ENCODE measurements at places on chromosomes 11 and 22. TPM values are rescaled to one million over a fixed set of nuclear protein-coding genes. Genes with fewer than 3 reads are reported as not detected.

GRCh38 chr11:47104261-47104950 lies 72.3 kb downstream of the ARFGAP2 start:
- peak; percentile 40 for DNase-seq

DNA sequence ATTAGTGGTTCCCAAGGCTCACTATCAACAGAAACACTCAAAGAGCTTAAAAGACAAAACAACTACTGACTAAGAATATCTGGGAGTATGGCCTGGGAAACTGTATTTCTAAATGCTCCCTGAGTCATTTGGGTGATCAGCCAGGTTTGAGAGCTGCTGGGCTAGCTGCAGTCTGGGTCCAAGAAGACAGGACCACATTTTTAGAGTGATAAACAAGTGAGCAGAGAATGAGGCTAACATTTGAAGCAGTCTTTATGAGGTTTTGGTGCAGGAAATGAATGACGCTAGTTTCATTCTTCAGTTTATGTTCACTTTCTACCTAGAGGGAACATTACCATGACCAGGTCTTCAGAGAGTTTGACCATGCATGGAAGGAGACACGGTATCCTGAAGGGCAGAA lies 97.7 kb downstream of the TEAD1 start:
- DNase-seq, result peak; percentile 76

DNA sequence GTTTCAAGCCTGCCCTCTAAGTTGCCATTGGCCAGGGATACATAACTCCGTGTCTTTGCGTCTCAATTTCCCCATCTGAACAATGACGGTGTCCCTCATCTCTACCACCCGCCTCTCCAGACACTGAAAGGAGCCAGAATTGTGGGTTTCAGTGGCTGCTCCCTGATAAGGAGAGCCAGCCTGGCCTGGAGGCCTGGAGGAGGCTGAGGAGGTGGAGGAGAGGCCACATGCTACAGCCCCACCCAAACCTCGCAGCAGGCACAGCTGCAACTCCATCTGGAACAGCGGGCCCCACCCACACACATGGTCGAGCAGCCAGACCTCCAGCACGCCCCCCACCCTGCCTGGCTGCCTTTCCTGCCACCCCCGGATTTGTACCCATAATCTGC lies 34.4 kb upstream of the CD82 start:
- no peak for DNase-seq

DNA sequence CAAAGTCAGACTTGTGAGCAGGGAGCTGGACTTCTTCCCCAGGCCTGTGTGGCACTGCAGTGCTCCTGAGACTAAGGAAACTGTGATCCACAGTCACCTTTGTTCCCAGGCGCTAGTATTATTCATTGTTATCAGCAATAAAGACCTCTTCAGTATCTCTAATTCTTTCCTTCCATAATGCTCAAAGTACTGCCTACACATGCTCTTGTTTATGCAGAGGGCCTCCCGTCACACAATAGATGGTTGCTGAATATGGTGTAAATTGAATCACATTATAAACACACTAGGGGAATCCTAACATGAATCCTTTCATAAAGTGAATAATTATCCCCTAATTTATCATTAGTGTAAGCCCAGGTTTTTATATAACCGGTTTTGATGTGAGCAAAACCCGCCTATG lies 493.3 kb downstream of the BUD13 start:
- DNase-seq, result no peak

GRCh38 chr11:5423131-5423530 lies 1.2 kb downstream of the OR51Q1 start:
- no peak for DNase-seq

DNA sequence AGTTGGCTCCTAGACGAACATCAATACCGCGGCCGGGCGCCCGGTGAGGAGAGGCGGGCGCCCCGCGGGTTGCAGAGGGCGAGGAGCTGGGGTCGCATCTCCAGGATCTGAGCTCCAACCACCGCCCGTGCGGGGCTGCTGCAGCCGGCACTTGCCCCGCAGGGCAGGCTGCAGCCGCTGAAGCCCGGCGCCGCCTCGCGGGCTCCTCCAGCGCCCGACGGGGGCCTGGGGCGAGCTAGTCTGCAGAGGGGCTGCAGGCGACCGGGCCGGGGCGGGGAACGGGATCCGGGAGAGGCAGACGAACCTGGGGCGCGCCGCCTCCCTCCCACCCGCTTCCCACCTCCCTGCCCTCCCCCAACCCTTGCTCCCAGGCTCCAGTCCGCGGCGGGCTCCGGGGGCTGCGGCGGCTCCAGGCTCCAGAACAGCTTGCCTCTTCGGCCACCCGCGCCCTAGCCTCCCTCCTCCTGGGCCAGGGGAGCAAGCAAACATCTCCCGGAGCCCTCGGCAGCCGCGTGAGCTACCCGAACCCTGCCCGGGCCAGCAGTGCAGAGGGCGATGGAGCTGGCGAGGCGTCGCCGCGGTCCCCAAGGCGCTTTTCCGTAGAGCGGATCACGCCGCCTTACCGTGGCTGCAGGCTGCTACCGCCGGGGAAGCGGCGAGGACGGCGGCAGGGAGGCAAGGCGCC lies 802 bp downstream of the TENM4 start:
- DNase-seq, result no peak

PGA5 gene
- total RNA-seq, result not detected

CECR2 gene
- total RNA-seq, result not detected

RRM1 gene
- 154 TPM for total RNA-seq
